NCI-H460 (cell line): ENCODE measurements at places on chromosomes 5 and 9. TPM values are rescaled to one million over a fixed set of nuclear protein-coding genes. Genes with fewer than 3 reads are reported as not detected.

The NKD2 gene
- total RNA-seq = 3.3 and 5.0 TPM in 2 replicates

DNA sequence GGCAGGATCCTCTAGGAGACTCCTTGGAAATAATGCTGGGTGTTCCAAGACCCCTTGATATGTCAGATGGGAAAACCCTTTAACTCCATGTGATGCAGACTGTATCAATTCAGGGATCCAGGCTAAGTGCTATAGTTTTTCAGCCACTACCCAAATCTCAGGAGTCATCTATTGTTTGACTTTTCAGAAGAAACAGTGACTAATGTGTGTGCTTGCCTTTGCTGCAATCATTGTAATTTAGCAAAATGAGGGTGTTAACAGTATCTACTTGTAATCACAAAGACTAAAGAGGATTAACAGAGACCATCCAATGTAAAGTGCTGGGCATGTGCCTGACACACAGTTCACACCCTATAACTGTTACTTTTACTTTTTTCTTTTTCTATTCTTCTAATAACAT lies 309.6 kb upstream of the RFX3 start:
- DNase-seq = no peak

DNA sequence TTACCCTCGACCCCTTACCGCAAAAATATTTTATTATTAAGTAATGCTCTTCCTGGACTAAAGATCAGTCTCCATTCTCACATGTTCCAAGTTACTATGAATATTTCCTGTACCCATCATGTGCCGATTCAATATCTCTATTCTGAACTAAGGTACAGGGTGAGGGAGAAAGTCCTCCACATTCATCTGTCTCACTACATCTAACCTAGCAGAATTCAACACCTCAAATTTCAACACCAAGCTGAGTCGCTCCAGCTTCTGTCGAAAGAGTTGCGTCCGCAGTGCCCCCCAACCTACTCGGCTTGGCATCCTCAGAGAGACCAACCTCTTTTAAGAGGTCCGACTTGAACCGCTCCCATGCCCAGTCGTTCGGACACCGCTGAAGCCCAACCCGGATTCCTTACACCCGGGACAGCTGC lies 1.0 kb downstream of the CERT1 start:
- DNase-seq = no peak

GRCh38 chr5:146797658-146798057 lies 80.9 kb downstream of the PPP2R2B start:
- no peak for DNase-seq

DNA sequence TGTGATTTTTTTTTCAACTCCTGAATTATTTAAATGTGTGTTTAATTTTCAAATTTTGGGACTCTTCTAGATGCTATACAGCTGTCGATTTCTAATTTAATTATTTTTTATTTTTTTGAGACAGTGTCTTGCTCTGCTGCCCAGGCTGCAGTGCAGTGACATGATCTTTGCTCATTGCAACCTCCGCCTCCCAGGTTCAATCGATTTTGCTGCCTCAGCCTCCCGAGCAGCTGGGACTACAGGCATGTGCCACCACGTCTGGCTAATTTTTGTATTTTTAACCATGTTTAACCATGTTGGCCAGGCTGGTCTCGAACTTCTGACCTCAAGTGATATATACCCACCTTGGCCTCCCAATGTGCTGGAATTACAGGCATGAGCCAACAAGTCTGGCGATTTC lies 28.6 kb downstream of the CSNK1G3 start:
- no peak for DNase-seq

DNA sequence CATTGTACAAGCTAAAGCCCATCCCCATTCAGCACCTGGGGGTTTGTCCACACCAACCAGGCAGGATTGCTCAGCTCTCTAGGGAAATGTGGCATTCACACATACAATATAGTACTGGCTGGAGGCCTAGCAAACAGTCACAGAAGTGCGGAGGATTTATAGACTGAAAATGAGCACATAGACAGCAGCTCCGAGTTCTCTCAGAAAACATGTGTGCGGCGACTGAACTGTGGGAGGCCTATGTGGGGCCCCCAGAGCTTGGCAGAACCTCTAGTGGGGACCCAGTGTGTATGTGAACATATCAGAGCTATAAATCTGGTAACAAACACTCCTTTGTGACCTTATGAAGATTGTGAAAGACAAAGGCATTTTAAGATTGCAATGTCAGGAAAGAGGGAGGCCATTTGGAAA lies 431.1 kb downstream of the DTWD2 start:
- DNase-seq = no peak

- no peak for DNase-seq
These were observed 4.7 kb upstream of the C1QTNF2 start for GRCh38 chr5:160375166-160375565.
